ENCODE measurements at places on chromosomes 12 and 14.

- no peak for DNase-seq
Observed at GRCh38 chr12:92089559-92089958, 56.1 kb downstream of the BTG1 start.

GRCh38 chr12:2691345-2692071 lies 103.3 kb upstream of the FKBP4 start:
- DNase-seq, result peak; percentile 36

DNA sequence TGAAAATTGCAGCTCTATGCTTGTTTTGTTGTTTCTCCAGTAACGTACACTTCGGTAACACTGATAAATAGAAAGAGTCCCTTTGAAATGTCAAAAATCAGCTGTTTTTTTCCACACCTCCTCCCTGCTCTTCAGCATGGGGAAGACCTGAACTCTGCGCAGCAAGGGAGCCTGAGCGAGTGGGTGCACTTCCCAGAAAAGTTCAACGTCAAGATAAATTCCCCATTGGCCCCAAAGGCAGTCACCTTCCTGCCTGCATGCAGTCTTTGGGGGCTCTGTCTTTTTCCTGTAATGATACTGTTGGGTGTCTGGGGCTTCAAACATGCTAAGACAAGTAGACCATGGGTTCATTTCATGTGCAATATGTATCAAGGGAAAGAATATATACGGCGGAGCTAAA lies 8.8 kb upstream of the FOXG1 start:
- DNase-seq, result no peak

DNA sequence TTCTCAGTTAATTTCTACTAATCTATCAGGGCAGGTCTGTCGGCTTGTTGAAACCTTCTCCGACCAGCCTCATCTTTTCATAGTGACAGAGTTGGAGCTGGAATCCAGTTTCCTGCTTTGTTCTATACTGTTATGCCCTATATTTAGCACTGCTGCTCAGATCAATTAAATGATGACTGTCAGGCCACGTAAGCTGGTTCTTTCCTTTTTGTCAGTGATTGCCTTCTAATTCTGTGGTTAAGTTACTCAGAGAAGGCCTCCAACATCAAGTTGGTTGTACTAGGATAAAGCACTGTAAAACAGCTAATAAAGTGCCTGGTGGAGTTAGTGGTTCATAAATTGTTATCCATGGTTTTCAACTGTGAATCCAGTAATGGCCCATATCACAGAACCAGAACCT lies 22.6 kb downstream of the DERA start:
- no peak for DNase-seq

DNA sequence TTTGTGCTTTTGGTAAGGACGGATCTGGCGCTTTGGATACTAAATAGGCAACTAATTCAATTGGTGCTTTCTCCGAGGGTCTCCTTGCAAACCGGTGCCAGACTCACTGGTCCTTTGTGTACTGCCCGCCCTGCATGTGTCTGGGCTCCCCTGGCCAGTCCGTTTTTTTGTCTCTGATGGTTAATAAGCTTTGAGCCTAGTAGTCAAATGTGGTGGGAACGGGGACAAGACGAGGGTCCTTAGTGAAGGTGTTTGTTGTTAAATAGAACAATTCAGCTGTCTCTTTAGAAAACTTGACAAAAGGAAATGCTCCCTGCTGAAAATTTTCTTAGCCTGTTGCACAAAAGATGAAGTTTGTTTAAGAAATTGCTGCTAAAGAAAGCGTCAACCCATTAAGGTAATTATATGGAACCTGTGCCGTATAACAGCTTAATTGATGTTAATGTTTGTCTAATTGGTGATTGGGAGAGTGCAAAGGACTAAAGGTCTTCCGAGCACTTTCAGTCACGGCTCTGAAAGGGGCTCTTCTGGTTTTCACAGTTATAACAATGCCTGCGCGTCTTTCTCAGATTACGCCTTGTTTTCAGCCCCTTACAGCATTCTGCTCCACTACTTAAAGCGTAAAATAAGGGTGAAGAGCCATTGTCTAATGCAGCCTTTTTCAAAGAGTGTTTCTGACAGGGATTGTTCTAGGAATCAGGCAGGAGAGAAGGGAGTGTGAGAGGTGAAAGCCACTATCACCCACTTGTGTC lies 537.4 kb downstream of the PRKD1 start:
- DNase-seq, result peak; percentile 25

DNA sequence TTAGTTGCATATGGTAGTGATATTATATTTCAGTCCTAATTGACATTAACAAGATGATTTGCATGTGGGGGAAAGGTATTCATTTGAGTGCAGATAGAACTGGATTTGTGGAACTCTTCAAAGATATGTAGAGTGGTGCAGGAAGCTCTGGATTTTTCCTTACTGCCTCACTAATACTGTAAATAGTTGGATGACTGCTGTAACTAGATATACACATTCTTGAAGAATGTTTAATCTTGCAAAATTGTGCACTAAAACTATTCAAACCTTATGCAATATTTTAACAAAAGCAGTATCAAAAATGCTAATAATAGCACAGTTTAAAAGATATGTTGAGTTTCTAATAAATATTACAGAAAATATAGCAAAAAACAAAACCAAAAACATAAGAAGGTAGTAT lies 43.1 kb upstream of the ATF7IP start:
- no peak for DNase-seq

- DNase-seq, result no peak
Observed at GRCh38 chr12:128531170-128531569, 264.2 kb downstream of the TMEM132C start.

GRCh38 chr14:77023001-77023996 lies 5.2 kb downstream of the IRF2BPL start:
- peak; percentile 87 for DNase-seq

- DNase-seq, result no peak
Observed at GRCh38 chr12:20128928-20129327, 239.4 kb upstream of the PDE3A start.

GRCh38 chr12:130838284-130838950 lies 633 bp downstream of the STX2 start:
- DNase-seq, result no peak

DNA sequence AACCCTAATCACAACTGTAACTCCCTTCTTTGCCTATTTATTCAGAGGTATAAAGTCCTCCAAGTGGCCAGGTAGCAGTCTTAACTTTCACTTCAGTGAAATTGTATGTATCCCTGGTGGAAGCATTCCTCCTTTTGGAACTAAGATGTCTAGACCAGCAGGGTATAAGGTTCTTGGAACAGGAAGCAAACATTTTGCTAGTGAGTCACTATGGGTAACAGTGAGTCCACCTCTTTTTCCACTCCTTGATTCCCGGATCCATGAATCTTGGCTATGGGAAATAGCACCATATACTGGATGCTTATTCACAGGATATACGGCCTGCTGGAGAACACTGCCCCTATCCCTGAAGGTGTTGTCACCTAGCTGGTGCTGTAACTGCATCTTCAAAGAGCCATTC lies 80.2 kb downstream of the KCNA5 start:
- DNase-seq, result no peak

DNA sequence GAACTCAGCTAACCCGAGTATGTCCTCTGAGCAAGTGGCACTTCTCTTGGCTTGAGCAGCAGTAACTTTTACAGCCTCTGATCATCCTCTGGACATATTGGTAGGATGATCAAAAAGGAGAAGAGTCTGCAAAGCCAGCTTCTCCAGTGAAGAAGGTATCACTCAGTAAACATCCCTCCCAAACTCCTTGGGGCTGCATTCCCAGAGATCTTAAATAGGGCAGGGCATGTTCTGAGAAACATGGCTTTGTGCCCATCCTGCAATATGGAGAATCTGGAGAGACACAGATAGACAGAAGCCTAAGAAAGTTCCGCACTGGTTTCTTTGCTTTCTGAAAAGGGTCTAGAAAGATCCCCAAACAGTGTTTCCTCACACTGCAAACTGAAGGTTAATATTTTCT lies 65.4 kb downstream of the RBM19 start:
- no peak for DNase-seq
